Natural killer cell treated with Interleukin-12 subunit alpha and Interleukin-12 subunit beta and Interleukin-15 and Interleukin-18, amount 100 ng/mL, for 72 hours (primary cell): ENCODE measurements at places on chromosomes 6 and 20. TPM values are rescaled to one million over a fixed set of nuclear protein-coding genes. Genes with fewer than 3 reads are reported as not detected.

PLAGL1 gene
- 18.3 TPM for total RNA-seq

DNA sequence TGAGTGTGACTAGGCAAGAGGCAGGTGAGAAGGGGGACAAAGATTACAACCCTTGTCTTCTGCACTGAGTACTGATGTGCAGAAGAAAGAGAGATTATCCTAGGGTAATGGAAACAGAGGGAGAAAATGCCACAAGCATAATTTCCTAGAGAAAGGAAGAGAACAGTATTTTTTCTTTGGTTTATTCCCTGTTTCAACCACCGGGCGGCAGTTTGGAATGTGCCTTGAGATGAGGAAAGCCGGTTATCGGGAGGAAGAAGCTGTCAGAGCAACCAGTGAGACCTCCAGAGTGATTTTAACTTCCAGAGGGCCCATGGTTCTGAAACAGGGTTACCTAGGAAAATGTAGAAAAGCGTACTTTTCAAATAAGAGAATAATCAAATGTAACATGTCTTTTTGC, 121.4 kb downstream of the REV3L start:
- H3K27me3 ChIP-seq, result no peaks in the 10 kb centered on the region
- no peaks in the 10 kb centered on the region for H3K36me3 ChIP-seq
- no peak overlapping the region for H3K27ac ChIP-seq
- no peak overlapping the region for H3K4me3 ChIP-seq

DNA sequence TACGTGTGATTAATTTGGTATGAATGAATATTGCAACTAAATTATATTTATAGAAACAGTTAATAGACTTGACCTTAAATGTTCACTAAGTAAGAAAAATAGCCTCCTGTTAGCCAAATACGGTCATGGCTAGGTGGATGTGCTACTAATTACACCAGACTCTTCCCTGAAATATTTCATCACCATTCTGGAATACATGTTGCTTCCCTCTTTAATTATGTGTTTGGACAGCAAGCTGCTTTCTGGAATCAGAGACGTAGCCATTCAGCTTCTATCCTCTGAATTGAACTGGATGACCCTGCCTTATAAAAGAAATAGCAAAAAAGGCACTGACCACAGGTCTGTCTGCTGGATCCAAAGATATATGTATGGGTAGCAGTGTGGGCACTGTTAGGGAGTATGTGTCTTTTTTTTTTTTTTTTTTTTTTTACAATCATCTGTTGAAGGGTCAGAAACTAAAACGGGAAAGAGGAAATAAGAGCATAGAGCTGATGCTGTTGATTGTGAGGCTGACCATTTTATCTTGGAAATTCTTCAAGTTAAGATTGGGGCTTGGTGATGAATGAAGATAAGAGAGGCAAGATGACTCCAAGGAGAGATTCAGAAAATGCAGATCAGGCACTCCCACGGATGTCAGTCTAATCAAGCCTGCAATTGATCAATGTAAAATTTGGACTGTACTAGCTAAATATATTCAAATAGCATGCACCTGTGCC, 283.2 kb upstream of the HSF2 start:
- H3K27me3 ChIP-seq, result no peaks in the 10 kb centered on the region
- no peak overlapping the region for H3K4me3 ChIP-seq
- no peaks in the 10 kb centered on the region for H3K36me3 ChIP-seq
- DNase-seq, result no peak
- H3K27ac ChIP-seq, result no peak overlapping the region
- H3K4me1 ChIP-seq, result no peaks in the 10 kb centered on the region

KHDC1 gene
- 3.7 TPM for total RNA-seq

KATNA1 gene
- total RNA-seq, result 26.1 TPM

GRCh38 chr20:3658716-3659491, 4.3 kb downstream of the GFRA4 start:
- no peaks in the 10 kb centered on the region for H3K36me3 ChIP-seq
- no peak overlapping the region for H3K27ac ChIP-seq
- DNase-seq, result no peak
- H3K4me1 ChIP-seq, result peaks cover 5% of the 10 kb centered on the region
- no peak overlapping the region for H3K4me3 ChIP-seq
- peaks cover 25% of the 10 kb centered on the region for H3K27me3 ChIP-seq

- no peak for DNase-seq
- H3K4me3 ChIP-seq, result peak overlapping the region; percentile 39
- peaks cover 30% of the 10 kb centered on the region for H3K4me1 ChIP-seq
These were observed 41.0 kb upstream of the EMILIN3 start for GRCh38 chr20:41407607-41408006.

DNA sequence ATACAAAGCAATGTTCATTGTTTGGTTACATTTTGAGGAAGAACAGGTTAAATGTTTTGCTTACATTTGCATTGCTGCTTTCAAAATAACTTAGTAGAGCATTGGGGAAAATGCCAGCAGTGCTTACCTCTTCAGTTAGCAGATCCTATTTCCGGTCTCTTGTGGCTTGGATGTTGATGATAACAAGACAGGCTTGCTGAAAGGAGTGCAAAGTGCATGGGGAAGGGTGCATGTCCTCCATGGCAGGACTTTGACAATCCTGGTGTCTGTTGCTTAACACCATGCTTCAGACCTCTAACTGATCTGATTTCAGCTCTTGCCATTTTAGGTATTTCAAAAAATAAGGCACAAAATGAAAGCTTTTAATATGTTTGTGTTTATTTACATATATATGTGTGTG, 21.1 kb downstream of the TPD52L1 start:
- H3K36me3 ChIP-seq, result no peaks in the 10 kb centered on the region
- DNase-seq, result no peak
- no peak overlapping the region for H3K27ac ChIP-seq
- no peak overlapping the region for H3K4me3 ChIP-seq
- H3K27me3 ChIP-seq, result peaks cover 28% of the 10 kb centered on the region
- no peaks in the 10 kb centered on the region for H3K4me1 ChIP-seq

RAET1L gene
- not detected for total RNA-seq

TMEM244 gene
- total RNA-seq, result not detected

- DNase-seq, result no peak
- H3K4me3 ChIP-seq, result no peak overlapping the region
- no peaks in the 10 kb centered on the region for H3K27me3 ChIP-seq
- no peak overlapping the region for H3K27ac ChIP-seq
- no peaks in the 10 kb centered on the region for H3K4me1 ChIP-seq
- H3K36me3 ChIP-seq, result peaks cover 4% of the 10 kb centered on the region
These were observed 872.4 kb upstream of the SLC35B3 start for GRCh38 chr6:9307786-9308185.

DNA sequence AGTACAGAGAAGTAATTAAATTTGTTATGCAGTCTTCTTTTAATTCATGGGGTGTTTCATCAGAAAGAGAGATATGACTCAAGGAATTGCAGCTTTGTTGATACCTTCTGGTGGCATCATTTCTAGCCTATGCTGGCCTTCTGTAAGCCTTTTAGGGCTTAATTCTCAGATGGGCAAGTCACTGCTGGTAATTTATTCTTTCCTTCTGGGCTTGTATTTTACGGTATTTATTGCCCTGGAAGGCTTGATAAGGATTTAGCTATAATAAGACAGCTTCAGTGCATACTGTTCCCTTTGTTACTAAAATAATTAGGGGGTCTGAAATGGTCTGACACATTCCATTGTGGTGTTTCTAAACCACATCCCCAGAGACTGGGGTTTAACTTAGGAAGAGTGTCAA, 57.9 kb upstream of the EMILIN3 start:
- no peak overlapping the region for H3K4me3 ChIP-seq
- H3K36me3 ChIP-seq, result peaks cover 18% of the 10 kb centered on the region
- H3K27ac ChIP-seq, result peak overlapping the region; percentile 14

- no peaks in the 10 kb centered on the region for H3K4me1 ChIP-seq
- H3K4me3 ChIP-seq, result no peak overlapping the region
- H3K27ac ChIP-seq, result no peak overlapping the region
- no peaks in the 10 kb centered on the region for H3K36me3 ChIP-seq
- DNase-seq, result no peak
These were observed 184.2 kb upstream of the SPTLC3 start for GRCh38 chr20:12824328-12825225.

- no peaks in the 10 kb centered on the region for H3K36me3 ChIP-seq
- no peaks in the 10 kb centered on the region for H3K27me3 ChIP-seq
- no peaks in the 10 kb centered on the region for H3K4me1 ChIP-seq
These were observed 16.2 kb upstream of the RSPO3 start for GRCh38 chr6:127102299-127102698.

LHFPL5 gene
- not detected for total RNA-seq

DNA sequence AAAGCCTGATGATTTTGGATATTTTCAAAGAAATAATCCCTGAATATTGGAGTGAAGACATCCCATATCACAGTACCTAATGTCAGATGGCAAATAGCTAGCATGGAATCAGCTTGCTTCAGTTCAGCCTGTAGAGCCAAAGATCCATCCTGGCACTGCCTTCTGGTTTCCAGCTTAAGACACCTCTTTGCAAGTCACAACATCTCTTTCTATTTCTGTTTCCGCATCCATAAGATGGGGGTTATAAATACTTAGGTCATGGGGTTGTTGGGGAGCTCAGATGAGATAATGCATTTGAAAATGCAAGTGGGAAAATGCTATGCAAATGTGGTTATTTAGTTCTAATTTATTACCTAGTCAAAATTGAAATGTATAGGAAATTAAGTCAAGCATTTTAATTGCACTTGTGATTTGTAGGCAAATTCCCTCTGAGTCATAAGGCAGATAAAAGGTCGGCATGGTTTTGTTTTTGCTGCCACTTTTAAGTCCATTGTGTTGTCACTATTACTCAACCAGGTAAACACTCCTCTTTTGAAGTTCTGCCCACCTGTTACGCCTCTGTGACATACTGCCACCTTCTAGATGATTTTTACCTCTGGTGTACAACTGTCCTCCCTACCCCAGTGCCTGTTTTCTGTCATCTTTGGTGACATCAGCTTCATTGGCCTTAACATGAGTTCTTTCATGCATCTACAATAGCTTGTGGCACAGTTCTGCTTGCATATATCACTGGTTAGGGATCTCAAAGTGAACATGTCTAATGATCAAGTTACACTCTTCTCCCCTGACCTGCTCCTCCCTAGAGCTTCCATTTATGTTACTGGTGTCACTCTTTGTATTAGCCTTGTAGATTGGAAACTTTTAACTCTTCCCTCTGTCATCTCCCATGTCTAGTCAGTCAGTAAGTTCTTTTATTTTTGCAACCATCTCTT, 96.6 kb downstream of the CDKAL1 start:
- H3K4me1 ChIP-seq, result peaks cover 26% of the 10 kb centered on the region
- H3K27ac ChIP-seq, result no peak overlapping the region
- peaks cover 9% of the 10 kb centered on the region for H3K36me3 ChIP-seq
- no peak for DNase-seq
- no peaks in the 10 kb centered on the region for H3K27me3 ChIP-seq

DNA sequence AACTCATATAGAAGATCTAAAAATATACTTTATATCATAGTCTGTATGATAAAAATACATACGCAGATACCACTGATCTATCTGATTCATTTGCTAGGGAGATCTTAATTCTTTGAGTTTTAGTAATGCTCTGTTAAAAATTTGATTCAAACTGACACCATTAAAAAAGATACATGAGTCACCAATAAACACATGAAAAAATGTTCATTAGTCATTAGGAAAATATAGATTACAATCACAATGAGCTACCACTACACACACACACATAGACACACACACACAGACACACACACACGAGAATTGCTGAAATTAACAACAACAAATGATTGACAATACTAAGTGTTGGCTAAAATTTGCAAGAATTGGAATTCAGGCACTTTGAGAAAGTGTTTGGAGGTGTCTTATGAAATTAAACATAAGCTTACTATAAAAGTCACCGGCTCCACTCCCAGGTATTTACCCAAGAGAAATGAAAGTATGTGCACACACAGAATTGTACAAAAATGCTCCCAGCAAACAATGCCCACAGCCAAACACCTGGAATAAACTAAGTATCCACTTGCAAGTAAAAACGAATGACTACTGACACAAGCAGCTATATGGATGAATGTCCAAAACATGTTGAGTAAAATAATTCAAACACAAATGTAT, 117.7 kb upstream of the GGTLC1 start:
- DNase-seq, result no peak
- peaks cover 14% of the 10 kb centered on the region for H3K4me1 ChIP-seq
- H3K36me3 ChIP-seq, result no peaks in the 10 kb centered on the region
- no peak overlapping the region for H3K27ac ChIP-seq
- H3K4me3 ChIP-seq, result no peak overlapping the region
- no peaks in the 10 kb centered on the region for H3K27me3 ChIP-seq

ENPP3 gene
- total RNA-seq, result 11.5 TPM

DNA sequence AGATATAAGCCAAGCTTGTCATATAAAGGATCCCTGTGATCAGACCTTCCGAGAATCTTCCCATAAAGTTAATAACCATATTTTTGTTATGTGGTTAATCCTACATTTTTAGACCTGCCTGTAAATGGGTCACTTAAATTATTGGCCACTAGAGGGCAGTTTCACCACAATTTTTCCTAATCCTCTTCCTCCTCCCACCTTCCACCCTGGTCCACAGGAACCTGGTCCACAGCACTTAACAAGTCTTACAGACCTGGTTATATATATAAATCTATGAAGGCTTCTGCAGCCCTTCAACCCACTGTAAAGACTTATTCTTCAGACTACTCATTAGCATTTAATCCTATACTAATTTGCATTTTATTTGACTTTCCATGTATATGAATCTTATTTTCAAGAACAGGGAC, 28.3 kb downstream of the MRS2 start:
- H3K27ac ChIP-seq, result no peak overlapping the region
- no peaks in the 10 kb centered on the region for H3K4me1 ChIP-seq
- H3K27me3 ChIP-seq, result no peaks in the 10 kb centered on the region
- no peaks in the 10 kb centered on the region for H3K36me3 ChIP-seq

AHI1 gene
- total RNA-seq, result 49.6 TPM

DNA sequence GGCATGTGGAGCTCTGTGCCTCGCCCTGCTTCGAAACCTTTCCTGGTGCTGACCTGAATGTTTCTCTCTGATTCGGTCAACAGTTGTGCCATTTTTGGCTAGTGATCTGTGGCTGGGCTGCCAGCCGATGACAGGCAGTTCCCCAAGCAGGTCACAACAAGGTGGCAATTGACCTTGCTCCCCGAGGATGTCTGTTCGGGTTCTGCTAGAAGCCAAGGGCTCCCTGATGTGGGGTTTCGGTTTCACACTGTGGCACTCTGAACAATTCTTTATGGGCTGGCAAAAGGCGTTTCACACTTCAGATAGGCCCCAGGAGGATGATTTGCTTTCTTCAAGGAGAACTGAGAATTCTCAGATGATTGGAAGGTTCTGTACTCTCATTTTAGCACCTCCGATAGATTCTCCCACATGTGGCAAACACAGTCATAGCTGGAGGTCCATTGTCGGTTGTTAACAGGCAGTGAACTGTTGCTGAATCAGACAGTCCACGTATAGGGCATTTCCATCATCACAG, 135.6 kb downstream of the SLC24A3 start:
- DNase-seq, result no peak
- H3K4me1 ChIP-seq, result peaks cover 12% of the 10 kb centered on the region
- H3K27ac ChIP-seq, result peak overlapping the region; percentile 36
- peak overlapping the region; percentile 28 for H3K4me3 ChIP-seq
- H3K27me3 ChIP-seq, result peaks cover 17% of the 10 kb centered on the region
- no peaks in the 10 kb centered on the region for H3K36me3 ChIP-seq
